ENCODE measurements at places on chromosomes 3 and 15.

DNA sequence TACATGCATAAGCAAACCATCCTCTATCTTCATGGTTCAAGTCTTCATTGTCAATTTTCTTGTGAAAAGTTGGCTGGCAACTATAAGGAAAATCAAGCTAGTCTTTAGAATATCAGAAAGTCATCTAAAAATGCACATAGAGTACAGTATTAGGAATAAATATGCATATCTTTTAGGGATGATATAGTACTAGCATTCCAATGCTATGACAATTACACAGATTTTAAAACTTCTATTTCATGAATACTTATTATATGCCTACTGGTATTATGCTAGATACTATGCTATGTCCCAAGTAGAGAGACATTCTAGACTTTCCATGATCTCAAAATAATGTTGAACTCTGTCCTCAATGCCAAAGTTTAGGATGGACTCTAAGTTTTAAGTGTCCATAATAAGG lies 81.3 kb upstream of the NAALADL2 start:
- H3K27me3 ChIP-seq: no peaks in the 10 kb centered on the region
- no peaks in the 10 kb centered on the region for H3K36me3 ChIP-seq
- no peak for DNase-seq
- no peak overlapping the region for H3K4me3 ChIP-seq
- no peaks in the 10 kb centered on the region for H3K4me1 ChIP-seq
- no peak overlapping the region for H3K27ac ChIP-seq

DNA sequence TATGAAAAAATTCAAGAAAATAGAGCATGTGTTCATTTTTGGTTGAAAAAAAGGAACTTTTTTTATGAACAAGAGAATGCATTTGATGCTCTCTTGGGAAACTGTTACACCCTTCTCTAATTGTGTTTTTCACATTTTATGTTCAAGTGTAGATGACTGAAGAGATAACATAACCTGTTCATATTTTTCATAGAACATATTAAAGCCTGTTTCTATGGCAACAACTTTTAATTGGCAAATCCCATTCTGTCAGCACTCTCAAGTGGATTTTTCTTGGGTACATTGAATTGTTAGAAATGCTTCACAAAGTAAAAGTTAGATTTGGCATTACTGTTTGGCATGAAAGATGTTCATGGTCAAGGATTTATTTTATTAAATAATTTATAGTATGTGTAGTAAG lies 117.5 kb downstream of the MBNL1 start:
- H3K36me3 ChIP-seq: no peaks in the 10 kb centered on the region
- H3K4me1 ChIP-seq: peaks cover 59% of the 10 kb centered on the region
- no peak for DNase-seq
- no peak overlapping the region for H3K4me3 ChIP-seq

DNA sequence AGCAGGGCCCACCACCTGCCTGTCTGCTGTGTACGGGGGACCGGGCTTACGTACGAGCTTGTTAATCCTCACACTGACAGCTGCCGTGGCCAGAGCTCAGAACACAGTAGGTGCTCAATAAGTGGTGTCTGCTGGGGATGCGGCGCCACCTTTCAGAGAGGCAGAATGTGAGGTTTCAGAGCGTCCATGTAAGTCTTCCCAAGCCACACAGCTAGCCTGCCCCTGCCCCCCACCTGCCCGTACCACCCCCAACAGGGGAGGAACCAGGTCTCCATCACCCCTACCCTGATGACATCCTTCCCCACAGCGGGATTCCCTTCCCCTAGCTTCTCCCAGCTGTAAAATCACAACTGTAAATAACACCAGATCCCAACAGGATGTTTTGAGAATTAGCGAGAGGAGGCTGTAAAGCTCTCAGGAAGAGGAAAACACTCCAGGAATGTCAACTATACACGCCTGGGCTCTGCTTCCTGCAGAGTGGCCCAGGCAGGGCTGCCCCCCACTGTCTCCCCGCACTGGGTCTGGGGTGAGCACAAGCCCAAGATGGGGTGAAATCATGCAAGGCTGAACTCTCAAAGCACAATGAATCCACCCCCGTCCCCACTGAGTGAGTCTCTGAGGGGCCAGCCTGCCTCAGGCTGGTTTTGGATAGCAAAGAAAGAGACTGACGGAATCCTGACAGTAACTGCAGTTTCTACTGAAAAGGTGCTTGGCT lies 250.1 kb upstream of the LYSMD4 start:
- H3K4me1 ChIP-seq: peaks cover 21% of the 10 kb centered on the region
- H3K27me3 ChIP-seq: no peaks in the 10 kb centered on the region
- DNase-seq: no peak
- no peak overlapping the region for H3K4me3 ChIP-seq
- no peak overlapping the region for H3K27ac ChIP-seq

DNA sequence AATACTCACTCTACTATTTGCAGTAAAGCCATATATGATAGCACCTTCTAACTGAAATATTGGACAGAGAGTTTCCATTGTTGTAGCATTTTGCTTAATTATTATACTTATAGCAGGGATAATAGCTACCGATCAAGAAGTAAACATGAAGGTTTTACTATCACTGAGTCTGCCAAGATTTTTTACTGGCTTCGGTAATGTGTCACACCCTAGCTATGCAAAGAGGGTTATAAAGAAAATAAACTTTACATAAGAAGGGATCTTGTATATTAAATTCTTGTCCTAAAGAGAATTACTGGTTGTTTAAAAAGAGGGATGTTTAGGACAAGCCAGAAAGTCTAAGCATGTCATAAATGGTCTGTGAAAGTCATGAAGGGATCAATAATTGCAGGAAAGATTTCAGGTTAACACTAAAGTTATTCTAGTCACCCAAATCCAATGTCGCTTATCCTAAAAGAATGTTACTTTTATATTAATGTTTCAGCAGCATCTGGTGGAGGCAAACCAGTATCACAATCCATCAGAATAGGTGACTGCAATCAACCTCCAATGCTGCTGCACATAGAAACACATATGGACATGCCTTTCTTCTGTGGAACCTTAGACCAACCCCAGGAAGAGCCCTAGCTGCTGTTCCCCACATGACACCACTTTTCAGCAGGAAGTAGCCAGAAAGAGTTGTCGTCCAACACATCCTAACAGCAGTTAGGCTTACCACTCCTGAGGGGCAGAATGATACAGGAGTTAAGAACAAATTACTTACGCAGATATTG lies 62.7 kb upstream of the GK5 start:
- no peak overlapping the region for H3K4me3 ChIP-seq
- H3K4me1 ChIP-seq: no peaks in the 10 kb centered on the region
- H3K27me3 ChIP-seq: no peaks in the 10 kb centered on the region
- DNase-seq: no peak
- no peaks in the 10 kb centered on the region for H3K36me3 ChIP-seq
- H3K27ac ChIP-seq: no peak overlapping the region

DNA sequence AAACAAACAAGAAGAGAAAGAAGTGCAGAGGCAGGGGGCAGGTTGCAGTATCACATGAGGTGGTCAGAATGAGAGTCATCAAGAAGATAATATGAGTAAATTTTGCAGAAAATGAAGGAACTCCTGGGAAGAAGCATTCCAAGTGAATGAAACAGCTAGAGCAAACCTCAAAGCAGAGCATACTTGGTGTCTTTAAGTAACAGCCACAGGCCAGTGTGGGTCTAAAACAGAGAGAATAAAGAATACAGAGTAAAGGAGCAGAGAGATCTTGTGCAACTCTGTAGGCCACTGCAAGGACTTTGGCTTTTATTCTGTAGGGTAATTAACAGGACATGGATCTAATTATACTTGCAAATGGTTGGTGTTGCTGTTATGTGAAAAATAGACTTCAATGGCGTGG lies 81.3 kb downstream of the STAC start:
- no peaks in the 10 kb centered on the region for H3K27me3 ChIP-seq
- no peaks in the 10 kb centered on the region for H3K36me3 ChIP-seq
- no peak overlapping the region for H3K4me3 ChIP-seq
- no peak for DNase-seq

DNA sequence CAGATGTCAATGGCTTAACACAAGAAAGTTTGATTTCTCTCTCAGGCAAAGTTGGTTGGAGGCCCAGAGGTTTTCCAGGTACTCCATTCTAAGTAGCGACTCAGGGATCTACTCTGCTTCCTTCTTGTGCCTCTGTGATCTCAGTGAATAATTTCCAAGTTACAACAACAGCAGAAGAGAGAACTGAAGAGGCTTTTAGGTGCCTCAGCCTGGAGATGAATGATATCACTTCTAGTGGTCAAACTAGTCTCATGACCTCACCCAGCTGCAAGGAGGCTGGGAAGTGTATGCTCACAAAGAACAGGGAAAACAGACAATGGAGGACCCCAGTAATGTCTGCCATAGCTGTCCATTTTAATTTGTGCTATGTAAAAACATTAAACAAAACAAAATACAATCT lies 4.6 kb upstream of the PRICKLE2 start:
- no peak overlapping the region for H3K4me3 ChIP-seq
- H3K27ac ChIP-seq: no peak overlapping the region
- no peak for DNase-seq
- no peaks in the 10 kb centered on the region for H3K27me3 ChIP-seq
- peaks cover 6% of the 10 kb centered on the region for H3K4me1 ChIP-seq

DNA sequence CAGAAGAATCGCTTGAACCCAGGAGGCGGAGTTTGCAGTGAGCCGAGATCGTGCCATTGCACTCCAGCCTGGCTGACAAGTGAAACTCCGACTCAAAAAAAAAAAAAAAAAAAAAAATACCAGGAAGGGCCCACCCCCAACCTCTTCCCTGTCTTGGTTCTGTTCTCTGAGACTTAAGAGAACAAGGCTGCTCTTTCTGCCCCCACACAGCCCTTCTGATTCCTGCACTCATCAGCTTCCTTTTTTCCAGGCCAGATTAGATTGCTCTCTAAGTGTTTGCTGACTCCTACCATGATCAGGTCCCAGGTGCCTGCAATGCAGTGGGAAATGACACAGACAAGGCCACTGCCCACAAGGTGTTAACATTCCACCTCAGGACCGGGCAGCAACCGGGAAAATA lies 13.0 kb downstream of the TMEM44 start:
- H3K4me1 ChIP-seq: no peaks in the 10 kb centered on the region
- H3K27me3 ChIP-seq: no peaks in the 10 kb centered on the region
- DNase-seq: no peak
- H3K36me3 ChIP-seq: no peaks in the 10 kb centered on the region

DNA sequence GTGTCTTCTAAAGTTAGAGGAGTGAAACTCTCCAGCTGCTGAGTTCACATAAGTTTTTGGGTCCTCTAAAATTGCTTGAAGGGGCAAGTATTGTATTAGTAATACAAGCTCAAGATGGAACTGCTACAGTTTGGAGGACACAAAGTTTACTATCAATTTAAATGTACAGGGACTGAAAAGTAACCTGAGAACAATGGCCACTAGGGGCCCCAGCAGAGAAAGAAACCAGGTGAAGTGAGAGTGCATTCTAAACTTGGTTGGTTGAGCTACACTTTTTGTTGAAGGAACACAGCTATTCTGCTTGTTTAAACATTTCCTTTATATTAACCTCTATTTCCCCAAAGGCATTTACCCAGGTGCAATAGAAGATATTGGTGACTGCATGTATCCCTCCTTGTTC lies 755.5 kb downstream of the GBE1 start:
- H3K27me3 ChIP-seq: no peaks in the 10 kb centered on the region
- H3K4me3 ChIP-seq: no peak overlapping the region
- H3K4me1 ChIP-seq: no peaks in the 10 kb centered on the region
- no peak overlapping the region for H3K27ac ChIP-seq
- H3K36me3 ChIP-seq: no peaks in the 10 kb centered on the region
- no peak for DNase-seq

DNA sequence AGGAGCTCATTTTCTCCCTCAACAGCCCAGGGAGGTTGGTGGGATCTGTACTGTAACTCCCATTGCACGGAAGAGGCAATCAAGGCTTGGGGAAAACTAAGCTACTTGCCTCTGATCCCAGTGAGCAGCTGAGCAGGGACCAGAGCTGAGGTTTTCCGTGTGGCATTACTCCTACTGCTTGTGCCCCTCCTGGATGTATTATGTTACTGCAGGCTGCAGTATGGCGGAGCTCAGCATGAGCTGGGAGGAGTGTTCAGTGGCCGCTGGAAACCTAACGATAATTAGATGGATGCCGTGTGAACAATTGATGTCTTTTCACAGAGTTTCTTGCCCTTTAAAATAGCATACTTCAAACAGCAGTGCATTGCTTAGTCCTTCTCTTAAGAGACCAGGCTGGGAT lies 2.0 kb upstream of the TPRG1 start:
- DNase-seq: no peak
- no peak overlapping the region for H3K27ac ChIP-seq
- no peak overlapping the region for H3K4me3 ChIP-seq

DNA sequence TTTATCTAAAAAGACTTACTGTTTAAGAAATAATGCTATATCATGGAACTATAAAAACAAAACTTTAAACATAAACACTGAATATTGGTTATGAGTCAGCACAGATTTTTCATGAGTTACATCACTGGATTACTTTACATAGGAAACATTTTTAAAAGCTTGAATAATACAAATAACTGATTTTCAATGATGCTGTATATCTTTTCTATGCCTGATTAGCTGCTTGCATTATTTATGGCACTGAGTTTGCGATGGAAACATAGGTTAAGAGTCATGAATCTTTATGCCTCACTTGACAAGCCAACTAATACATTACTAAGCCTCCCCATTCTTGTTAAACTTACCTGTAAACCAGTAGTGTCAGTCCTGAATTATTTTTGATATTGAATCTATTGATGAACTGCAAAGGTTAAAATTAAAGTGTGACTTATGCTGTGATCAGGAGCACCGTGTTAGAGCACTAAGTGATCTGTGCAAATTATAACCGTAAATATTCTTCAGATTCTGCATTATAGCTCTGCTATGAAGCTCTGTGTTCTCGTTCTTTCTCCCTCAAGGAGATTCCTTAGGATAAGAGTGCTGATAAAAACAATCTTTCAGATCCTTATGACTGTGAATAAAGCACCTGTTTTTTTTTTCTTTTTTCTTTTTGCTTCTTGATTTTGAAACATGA lies 437.3 kb upstream of the BCHE start:
- no peaks in the 10 kb centered on the region for H3K27me3 ChIP-seq
- no peaks in the 10 kb centered on the region for H3K36me3 ChIP-seq
- no peak overlapping the region for H3K27ac ChIP-seq
- no peaks in the 10 kb centered on the region for H3K4me1 ChIP-seq
- H3K4me3 ChIP-seq: no peak overlapping the region

GRCh38 chr3:58485801-58486435 lies 6.0 kb upstream of the KCTD6 start:
- H3K36me3 ChIP-seq: no peaks in the 10 kb centered on the region
- peaks cover 12% of the 10 kb centered on the region for H3K4me1 ChIP-seq
- no peaks in the 10 kb centered on the region for H3K27me3 ChIP-seq
- DNase-seq: no peak
- H3K4me3 ChIP-seq: no peak overlapping the region
- H3K27ac ChIP-seq: no peak overlapping the region
